Stimulated activated naive CD8-positive, alpha-beta T cell treated with anti-CD3 and anti-CD28 coated beads, Interleukin-15, amount 100 ng/mL, for 72 hours (primary cell): ENCODE measurements at places on chromosomes 1 and 21.

DNA sequence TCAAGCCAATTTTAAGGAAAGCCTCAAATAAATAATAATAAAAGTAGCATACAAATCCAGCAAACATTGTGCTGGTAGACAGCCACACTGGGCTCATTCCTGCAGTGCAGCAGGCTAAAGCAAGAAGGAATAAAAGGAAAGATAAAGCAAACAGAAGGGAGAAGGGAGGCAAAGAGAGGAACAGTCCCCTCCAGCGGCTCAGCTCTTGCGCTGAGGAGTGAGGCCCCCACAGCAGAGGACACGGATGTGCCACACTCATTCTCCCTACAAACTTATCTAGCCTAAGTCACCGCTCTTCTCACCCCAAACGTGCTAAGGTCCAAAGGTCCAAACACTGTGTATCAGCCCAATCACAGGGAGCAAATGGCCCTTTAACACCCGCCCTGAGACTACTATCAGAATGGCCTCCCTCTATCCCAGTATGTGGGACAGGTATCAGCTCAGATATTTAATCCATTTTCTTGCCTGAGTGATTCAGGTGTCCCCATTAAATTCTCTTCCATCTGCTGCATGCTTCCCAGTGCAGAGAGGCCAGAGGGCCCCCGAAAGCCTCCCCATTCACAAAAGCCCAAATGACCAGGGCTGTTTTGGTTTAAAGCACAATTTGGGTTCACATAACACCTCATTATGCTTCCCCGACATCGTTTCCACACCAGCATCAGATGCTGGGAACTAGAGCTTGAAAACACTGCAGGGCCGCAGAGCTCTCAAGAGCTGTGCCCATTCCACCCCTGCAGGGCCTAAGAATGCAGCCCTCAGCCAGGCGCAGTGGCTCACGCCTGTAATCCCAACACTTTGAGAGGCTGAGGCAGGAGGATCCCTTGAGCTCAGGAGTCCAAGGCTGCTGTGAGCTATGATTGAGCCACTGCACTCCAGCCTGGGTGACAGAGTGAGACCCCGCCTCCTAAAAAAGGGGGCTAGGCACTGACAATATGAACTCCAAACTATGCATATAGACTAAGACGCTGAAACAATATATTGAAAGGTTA, 17.8 kb downstream of the CAPZB start:
- DNase-seq = no peak

GRCh38 chr21:45486443-45487160, 55.6 kb downstream of the SLC19A1 start:
- DNase-seq = no peak

GRCh38 chr1:81505831-81506230, 294.9 kb upstream of the ADGRL2 start:
- no peak for DNase-seq

- DNase-seq = peak; percentile 73
These were observed 7.8 kb upstream of the KIF14 start for GRCh38 chr1:200628223-200628881.

DNA sequence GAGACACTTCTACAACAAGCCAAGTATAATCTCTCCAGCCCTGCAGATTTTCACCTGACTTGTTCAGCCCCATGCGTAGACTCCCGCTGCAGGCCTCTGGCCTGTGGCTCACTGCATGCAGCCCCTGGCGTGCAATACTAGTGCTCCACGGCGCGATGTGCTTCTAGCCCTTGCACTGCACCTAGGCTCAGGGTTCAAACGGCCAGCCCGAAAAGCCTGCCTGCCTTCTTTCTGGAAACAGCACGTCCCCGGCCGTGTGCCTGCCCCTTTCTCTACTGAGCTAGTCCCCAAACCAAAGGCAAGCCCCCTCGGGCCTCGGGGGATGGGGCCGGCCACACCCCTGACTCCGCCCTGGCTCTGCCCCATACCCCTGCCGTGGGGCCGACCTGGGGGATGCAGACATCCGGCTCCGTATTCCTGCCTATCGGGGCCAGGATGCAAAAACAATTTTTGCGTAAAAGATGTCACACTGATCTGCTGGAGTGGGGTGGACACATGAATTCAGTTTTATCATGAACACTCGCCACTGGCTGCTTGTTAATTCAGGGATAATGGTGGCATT, 26.3 kb upstream of the TRAPPC10 start:
- no peak for DNase-seq

GRCh38 chr1:7322283-7322785, 448.8 kb upstream of the VAMP3 start:
- no peak for DNase-seq

DNA sequence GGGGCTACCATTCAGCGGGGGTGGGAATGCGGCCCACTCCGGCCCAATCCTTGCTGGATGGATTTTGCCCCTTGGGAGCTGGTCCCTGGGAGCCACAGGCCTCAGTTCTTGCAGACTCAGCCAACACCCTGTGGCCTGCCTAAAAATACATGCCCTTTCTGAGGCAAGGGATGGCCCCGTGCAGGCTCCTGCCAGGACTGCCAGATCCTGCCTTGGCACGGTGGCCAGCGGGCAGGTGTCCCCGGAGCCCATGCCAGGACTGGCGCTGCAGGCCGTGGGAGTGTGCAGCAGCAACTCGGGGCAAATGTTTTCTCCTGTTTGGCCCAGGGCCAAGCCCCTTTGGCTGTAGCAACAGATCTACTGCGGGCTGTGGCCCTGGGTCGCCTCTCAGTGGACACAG, 1.6 kb upstream of the PANK4 start:
- DNase-seq = no peak

GRCh38 chr1:162561037-162561615, 396 bp upstream of the UAP1 start:
- peak; percentile 95 for DNase-seq

- DNase-seq = peak; percentile 19
These were observed 35.9 kb upstream of the TMEM52 start for GRCh38 chr1:1954831-1955441.

- no peak for DNase-seq
These were observed 17.1 kb upstream of the GUCA2A start for GRCh38 chr1:42181687-42182086.

DNA sequence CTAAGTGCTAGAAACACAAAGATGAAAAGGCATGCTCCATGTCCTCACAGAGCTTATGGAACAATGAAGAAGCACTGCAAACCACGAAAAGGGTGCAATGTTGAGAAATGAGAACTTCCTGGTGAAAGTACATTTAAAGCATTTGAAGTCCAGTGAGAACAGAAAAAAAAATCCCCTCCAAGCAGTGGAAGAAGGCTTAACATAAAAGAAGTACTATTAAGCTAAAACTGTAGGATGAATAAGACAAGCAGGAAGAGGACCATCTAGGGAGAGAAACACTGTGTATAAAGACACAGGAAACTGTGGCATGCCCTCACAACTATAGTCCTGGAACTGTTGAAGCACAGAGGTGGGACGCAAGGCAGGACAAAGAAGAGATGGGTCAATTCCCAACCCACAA, 10.0 kb downstream of the TP53BP2 start:
- DNase-seq = no peak

DNA sequence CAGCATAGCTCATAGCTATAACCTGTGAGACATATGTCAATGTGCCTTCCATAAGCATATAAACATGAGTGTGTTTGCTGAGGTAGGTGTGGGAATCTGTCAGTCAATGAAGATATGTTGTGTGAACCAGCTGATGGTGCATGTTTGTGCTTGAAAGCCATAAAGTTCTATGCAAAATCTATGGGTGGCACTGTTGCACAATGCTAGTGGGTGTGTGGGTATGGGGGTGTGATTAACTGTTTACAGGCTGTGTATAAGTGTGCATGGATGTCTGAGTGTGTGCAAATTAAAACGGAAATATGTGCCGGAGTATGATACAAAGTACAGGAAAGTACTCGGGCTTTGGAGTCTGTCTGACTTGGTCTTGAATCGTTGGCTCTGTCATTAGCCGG, 1.0 kb upstream of the ATP2B4 start:
- DNase-seq = peak; percentile 63

- DNase-seq = no peak
These were observed 751 bp downstream of the MRPS15 start for GRCh38 chr1:36463463-36463802.

DNA sequence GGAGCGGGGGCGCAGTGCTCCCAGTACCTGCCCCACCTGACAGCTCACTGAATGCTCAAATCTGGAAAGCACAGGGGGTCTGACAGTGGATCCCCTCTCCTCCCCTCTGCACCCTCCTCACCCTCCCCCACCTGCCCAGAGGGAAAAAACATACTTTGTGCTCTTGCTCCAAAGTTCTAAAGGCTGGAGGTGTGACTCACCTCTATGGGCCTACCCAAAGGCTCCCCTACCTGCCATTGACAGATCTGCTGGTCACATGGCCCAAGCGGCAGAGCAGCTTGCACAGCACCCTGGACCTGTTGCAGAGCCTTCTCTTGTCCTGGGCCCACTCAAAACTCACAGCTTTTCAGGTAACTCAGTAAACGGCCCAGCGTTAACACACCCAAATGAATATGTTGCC, 55.7 kb downstream of the ADSS2 start:
- no peak for DNase-seq

DNA sequence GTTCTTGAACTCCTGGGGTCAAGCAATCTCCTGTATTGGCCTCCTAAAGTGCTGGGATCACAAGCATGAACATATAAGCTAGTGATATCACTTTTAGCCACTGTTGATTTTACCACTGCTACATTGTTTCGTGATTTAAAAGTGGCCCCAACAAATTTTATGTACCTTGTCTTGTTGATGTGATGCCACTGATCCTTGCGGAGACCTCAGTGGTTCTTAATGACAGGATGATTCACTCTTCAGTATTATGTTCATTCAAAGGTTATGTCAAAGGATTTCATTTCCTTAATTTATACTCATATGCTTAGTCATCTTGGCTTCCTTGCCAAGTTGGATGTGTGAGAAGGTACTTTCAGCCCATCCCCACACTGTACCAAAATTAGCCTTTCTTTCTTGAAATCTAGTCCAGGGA, 12.1 kb downstream of the PRKACB start:
- no peak for DNase-seq

- DNase-seq = no peak
These were observed 3.8 kb downstream of the DNALI1 start for GRCh38 chr1:37560401-37561132.

GRCh38 chr1:97870589-97870988, 50.2 kb downstream of the DPYD start:
- no peak for DNase-seq

DNA sequence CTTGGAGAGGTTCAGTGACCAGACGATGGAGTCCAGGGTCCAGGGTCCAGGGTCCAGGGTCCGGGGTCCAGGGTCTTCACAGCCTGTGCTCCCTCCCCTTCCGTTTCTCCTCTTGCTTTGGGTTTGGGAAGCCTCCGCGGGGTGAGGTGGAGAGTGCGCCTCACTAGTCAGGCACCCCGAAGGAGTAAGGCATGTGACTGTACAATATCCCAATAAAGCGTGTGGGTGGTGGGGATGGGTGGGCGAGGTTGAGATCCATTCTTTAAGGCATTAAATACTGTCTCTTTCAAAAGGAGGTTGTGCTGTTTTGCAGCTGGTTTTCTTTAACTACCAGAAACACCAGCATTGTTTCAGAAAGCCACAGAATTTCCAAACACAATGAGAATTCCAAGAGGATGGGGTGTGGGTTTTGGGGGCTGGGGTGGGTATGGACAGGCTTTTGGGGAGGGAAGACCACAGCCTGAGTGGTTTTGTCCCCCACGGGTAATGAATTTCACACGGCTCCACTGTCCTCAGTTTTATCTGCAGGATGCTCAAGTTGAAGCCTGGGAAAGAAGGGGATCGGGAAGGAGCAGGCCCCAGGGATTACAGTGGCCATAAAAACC, 65.7 kb downstream of the KIF26B start:
- DNase-seq = no peak

DNA sequence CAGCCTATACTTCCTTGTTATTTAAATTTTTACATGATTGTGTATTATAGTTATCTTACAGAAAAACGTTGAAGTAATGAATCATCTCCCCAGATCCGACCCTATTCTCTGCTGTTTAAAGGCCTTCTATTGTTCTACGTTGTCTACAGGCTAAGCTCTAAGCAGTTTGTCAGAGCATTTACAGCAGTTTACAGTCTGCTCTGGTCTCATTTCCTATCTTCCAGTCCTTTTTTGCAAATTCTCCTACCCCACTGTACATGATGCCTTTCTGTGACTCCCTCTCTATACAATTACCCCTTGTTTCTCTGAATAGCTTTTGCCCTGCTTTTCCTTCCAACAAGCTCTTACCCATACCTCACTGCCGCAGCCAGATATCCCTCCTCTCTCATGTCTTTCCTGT, 319.2 kb upstream of the FMN2 start:
- no peak for DNase-seq

DNA sequence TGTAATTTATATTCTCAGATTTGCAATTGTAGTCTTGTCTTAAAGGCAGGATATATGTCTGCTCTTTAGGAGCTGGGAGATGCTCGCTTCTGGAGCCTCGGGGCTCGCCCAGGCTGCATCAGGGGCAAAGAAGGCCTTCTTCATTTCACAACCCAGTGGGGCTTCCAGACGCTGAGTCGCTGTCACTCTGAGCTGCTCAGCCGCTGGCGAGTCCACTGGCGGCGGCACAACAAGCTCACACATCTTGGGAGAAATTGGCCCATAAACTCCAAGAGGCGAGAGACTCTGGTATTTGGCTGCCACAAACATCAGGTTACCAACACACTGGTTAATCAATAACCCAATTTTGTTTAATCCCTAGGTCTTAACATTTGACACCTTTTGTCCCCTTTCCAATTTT, 216.6 kb downstream of the ATG4C start:
- DNase-seq = no peak

GRCh38 chr1:165849353-165850133, 22.1 kb downstream of the UCK2 start:
- DNase-seq = no peak

GRCh38 chr1:39842836-39843235, 40.5 kb downstream of the TRIT1 start:
- DNase-seq = no peak

GRCh38 chr1:85617633-85618100, 37.1 kb downstream of the CCN1 start:
- no peak for DNase-seq

GRCh38 chr21:36149788-36150711, 6.6 kb upstream of the DOP1B start:
- DNase-seq = no peak

GRCh38 chr1:32073299-32074229, 825 bp downstream of the TMEM39B start:
- DNase-seq = no peak

GRCh38 chr1:30345491-30346130, 377.8 kb downstream of the MATN1 start:
- DNase-seq = no peak

DNA sequence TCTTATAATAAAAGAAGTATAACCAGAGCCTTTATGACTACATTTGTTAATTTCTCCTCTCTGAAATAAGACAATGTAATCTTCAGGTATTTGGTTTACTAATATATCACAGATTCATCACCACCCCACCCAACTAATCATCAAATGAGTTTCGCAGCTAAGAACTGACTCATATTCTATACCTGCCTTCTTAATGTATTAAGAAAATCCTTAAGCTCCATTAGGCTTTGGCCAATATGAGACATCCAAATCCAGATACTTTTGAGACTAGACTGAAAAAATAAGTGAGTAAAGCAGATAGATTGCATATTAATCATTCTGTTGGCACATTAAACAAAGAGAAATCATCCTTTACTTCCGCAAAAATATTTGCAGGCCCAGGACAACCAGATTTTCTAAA, 18.7 kb upstream of the FMO2 start:
- DNase-seq = no peak
